ENCODE measurements at places on chromosomes 12 and 14. TPM values are rescaled to one million over a fixed set of nuclear protein-coding genes. Genes with fewer than 3 reads are reported as not detected.

The PRPH gene
- 12.8 TPM for total RNA-seq

The REM2 gene
- 0.27 TPM for total RNA-seq

The ACSM4 gene
- total RNA-seq = not detected

DNA sequence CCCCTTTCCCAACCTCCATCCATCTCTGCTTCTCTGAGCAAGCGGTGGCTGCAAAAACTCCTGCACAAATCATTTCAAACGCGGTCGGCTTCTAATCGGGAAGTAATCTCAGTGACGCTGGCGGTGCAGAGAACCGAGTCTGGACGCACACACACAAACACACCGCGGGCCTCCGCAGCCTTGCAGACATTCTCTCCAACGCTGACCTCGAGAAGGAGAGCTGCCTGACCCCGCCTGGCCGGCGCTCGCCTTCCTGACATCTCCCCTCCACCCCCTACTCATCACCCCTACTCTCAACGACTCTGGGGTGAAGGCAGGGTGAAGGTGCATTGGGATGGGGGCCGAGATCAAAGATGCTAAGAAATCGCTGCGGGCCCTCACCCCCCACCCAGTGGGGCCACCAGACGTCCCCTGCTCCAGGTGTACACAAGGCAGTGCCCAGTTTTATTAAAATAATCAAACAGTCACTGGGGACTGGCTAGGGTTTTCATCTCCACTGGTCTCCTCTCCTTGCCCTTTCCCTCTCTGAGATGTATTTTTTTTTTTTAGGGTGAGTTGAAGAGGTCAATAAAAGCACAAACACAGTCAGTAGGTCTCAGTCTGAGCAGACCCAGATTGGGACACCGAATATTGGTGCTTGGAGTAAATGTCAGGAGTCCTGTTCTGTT, 506 bp upstream of the TBX5 start:
- H3K4me3 ChIP-seq = no peak overlapping the region
- peaks cover 100% of the 10 kb centered on the region for H3K27me3 ChIP-seq
- no peak overlapping the region for H3K27ac ChIP-seq
- no peaks in the 10 kb centered on the region for H3K4me1 ChIP-seq

DNA sequence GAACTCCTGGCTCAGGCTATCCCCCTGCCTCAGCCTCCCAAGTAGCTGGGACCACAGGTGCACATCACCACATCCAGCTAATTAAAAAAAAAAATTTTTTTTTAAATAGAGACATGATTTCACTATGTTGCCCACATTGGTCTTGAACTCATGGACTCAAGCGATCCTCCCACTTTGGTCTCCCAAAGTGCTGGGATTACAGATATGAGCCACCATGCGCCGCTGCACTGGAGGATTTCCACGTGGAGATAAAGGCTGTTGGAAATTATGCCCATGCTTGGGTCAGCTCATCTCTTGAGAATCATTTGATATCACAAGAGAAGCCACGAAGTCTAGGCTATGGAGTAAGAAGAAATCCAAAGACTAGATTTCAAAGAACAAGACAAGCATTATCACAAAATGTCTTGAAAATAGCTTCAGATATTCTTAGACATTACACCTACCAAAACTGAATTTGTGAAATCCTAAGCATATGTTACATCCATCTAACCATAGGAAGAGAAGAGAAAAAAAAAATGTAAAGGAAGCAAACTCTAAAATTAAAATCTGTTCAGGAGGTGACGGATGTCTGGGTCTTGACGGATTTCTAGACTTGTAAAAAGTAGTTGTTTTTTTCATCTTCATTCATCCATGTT, 99.1 kb downstream of the PTPN11 start:
- no peak for DNase-seq
- H3K4me3 ChIP-seq = no peak overlapping the region
- H3K4me1 ChIP-seq = no peaks in the 10 kb centered on the region
- no peak overlapping the region for H3K27ac ChIP-seq
- no peaks in the 10 kb centered on the region for H3K36me3 ChIP-seq

DNA sequence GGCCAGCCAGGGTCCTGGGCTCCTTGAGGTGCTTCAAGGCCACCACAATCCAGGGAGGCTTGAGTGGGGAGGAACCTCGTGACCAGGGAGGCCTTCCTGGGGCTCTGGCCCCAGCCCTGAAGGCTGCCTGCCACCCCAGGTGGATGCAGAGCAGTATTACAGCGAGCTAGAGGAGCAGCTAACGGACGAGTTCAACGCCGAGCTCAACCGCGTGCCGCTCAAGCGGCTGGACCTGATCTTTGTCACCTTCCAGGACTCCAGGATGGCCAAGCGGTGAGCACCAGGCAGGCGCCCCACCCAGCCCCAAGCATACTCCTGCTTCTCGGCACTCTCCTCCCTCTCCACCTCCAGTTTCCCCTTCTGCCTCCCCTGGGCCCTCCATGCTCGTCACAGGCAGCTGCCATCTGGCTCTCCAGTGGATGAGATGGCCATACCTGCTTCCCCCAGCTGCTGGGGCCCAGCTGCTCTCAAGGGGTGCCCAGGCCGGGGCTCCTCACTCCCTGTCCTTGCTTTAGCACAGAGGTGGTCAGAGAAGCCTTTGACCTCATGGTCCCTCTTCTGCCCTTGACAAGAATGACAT, 30.6 kb downstream of the NGB start:
- no peaks in the 10 kb centered on the region for H3K36me3 ChIP-seq
- H3K27ac ChIP-seq = no peak overlapping the region
- no peaks in the 10 kb centered on the region for H3K4me1 ChIP-seq
- no peaks in the 10 kb centered on the region for H3K27me3 ChIP-seq
- H3K4me3 ChIP-seq = no peak overlapping the region

DNA sequence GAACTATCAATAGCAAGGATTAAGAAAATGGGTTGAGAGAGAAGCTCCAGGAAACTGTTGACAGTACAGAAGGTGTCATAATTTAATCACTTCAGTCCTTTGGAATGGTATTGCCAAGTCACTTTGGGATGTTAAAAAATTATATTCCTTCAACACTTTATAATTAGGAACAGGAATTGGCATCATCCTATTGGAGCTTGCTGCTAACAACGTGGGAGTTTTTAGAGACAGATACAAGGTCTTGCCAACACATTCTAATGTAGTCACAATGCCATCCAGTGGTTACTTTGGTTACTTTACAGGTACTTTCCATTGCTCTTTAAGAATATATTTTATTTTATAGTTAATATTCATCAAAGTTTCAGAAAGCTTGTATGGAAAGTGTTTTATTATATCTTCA, 310.1 kb downstream of the SYT1 start:
- no peak for DNase-seq
- no peak overlapping the region for H3K27ac ChIP-seq
- no peaks in the 10 kb centered on the region for H3K4me1 ChIP-seq
- H3K4me3 ChIP-seq = no peak overlapping the region
- no peaks in the 10 kb centered on the region for H3K36me3 ChIP-seq
- H3K27me3 ChIP-seq = no peaks in the 10 kb centered on the region

GRCh38 chr12:104790296-104791125, 167.6 kb downstream of the SLC41A2 start:
- H3K36me3 ChIP-seq = no peaks in the 10 kb centered on the region
- no peaks in the 10 kb centered on the region for H3K27me3 ChIP-seq
- peaks cover 11% of the 10 kb centered on the region for H3K4me1 ChIP-seq

DNA sequence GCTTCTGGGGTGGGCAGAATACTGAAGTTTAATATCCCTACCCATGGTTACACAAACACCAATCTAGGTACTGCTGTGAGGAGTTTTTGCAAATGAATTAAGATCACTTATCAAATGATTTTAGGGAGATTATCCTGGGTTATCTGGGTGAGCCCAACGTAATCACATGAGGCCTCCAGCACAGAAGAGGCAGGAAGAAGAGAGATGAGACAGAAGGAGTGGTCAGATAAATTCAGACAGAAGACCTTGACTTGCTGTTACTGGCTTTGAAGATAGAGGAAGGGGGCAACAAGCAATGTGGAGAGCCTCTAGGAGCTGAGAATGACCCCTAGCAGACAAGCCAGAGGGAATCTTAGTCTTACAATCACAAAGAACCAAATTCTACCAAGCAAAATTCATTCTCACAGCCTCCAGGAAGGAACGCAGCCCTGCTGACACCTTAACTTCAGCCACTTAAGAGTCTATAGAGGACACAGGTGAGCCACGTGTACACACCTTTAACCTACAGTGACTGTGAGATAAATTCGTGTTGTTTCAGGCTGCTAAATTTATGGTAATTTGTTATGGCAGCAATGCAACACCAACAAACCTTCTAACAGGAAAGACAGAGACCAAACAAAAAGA, 49.4 kb downstream of the FERMT2 start:
- H3K4me1 ChIP-seq = peaks cover 14% of the 10 kb centered on the region
- H3K4me3 ChIP-seq = no peak overlapping the region
- no peak overlapping the region for H3K27ac ChIP-seq
- DNase-seq = no peak

- DNase-seq = no peak
- peaks cover 8% of the 10 kb centered on the region for H3K27me3 ChIP-seq
- peak overlapping the region; percentile 61 for H3K27ac ChIP-seq
- H3K4me3 ChIP-seq = no peak overlapping the region
- H3K36me3 ChIP-seq = no peaks in the 10 kb centered on the region
- H3K4me1 ChIP-seq = peaks cover 12% of the 10 kb centered on the region
Measured at GRCh38 chr12:52244615-52244994, 11.6 kb downstream of the KRT7 start.

DNA sequence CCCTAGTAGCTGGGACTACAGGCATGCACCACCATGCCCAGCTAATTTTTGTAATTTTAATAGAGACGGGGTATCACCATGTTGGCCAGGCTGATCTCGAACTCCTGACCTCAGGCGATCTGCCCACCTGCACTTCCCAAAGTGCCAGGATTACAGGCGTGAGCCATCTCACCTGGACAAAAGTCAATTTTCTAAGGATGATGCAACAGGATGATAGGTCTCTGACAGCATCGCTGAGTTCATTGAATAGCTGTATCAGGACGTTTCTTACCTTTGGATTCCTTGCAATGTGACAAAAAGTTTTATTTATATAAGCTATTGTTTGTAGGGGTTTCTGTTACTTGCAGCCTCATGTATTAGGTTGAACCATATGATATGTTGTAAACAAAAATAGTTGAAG, 55.5 kb upstream of the PCED1B start:
- H3K4me1 ChIP-seq = no peaks in the 10 kb centered on the region
- no peak overlapping the region for H3K27ac ChIP-seq
- peaks cover 4% of the 10 kb centered on the region for H3K27me3 ChIP-seq
- H3K36me3 ChIP-seq = no peaks in the 10 kb centered on the region
- H3K4me3 ChIP-seq = no peak overlapping the region
- DNase-seq = no peak

Measured in transverse colon (tissue), 4 donors.